Mesenchymal stem cell (in vitro differentiated cells and primary cell): ENCODE measurements at places on chromosomes 12 and 14.
A peak's percentile ranks its signal among the peaks of the same experiment; 100 is the strongest.

DNA sequence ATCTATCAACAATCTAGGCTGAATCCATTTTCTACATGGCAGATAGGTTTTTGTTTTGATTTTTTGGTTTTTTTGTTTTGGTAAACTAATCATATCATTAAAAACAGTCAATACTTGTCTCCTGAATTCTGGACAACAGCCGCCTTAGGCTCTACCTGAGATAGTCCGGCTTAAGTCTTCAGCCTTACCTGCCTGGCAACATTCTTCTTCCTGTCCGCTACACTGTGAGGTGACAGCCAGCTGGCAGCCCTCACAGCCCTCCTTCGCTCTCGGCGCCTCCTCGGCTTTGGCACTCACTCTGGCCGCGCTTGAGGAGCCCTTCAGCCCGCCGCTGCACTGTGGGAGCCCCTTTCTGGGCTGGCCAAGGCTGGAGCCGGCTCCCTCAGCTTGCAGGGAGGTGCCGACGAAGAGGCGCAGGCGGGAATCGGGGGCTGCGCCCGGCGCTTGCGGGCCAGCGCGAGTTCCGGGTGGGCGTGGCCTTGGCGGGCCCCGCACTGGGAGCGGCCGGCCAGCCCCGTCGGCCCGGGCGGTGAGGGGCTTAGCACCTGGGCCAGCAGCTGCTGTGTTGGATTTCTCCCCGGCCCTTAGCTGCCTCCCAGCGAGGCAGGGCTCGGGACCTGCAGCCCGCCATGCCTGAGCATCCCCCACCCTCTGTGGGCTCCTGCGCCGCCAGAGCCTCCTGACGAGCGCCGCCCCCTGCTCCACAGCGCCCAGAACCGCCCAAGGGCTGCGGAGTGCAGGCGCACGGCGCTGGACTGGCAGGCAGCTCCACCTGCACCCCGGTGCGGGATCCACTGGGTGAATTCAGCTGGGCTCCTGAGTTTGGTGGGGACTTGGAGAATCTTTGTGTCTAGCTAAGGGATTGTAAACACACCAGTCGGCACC lies 49.0 kb downstream of the MDGA2 start:
- DNase-seq = no peak

- no peak for DNase-seq
Measured at GRCh38 chr14:103298620-103299019, 35.4 kb upstream of the EIF5 start.

GRCh38 chr12:107513636-107514400 lies 171.8 kb upstream of the PWP1 start:
- no peak for DNase-seq

- peak; percentile 71 for DNase-seq
Measured at GRCh38 chr12:121712461-121713256, at the start of gene TMEM120B. TSS of gene TMEM120B (plus strand) at chr12:121712752. CDS start at chr12:121712896, 144 bp downstream.

GRCh38 chr14:98133806-98134205 lies 1138.2 kb downstream of the BCL11B start:
- DNase-seq = no peak

GRCh38 chr12:105091476-105092206 lies 7.4 kb upstream of the ALDH1L2 start:
- DNase-seq = no peak

GRCh38 chr12:107474639-107475539 lies 210.7 kb upstream of the PWP1 start:
- DNase-seq = no peak

- DNase-seq = no peak
Measured at GRCh38 chr14:102883554-102883953, 38.9 kb upstream of the AMN start.

DNA sequence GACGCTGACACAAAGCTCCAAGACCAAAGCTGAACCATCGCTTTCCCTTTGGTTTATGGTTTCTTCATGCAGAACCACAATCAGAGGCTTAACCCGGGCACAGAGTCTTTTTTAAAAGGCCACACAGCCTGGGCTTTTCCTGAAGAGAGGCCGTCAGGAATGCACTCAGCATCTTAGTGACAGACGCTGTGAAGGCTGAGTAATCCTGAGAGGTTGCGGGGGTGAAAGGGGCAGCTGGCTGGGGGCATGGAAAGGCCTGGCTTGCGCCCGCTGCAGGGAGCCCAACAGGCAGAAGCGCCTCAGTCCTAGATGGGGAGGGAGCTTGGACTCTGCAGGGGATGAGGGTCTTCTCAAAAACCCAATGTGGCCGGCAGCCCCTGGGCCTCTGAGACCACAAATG lies 13.6 kb downstream of the CTDSP2 start:
- peak; percentile 68 for DNase-seq

DNA sequence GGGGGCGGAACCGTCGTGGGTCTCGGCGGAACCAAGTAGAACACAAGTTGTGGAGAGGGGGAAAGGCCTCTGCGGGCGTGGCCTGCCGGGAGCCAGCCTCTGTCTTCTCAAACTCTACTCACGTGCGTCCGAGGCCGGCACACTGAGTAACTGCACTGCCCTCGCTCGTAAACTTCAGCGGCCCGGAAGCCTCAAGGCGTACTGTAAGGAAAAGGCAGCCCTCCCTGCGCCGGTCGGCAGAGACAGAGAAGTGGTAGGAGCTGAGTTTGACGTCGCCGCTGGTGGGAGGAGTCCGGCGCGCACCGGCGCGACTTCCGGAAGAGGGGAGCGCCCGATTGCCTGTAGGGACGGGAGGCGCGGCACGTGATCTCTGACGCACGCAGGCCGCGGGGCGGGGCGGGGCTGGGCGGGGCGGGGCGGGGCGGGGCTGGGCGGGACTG lies at the start of gene FBXO33:
FBXO33 (minus strand) TSS at position 255 of the 440 bp plus-strand sequence. CDS start 271 bp downstream, outside the sequence.
- DNase-seq = peak; percentile 97

- DNase-seq = peak; percentile 82
Measured at GRCh38 chr14:67986131-67986841, 166.7 kb downstream of the RAD51B start.

GRCh38 chr12:52703878-52704277 lies 554 bp upstream of the KRT77 start:
- DNase-seq = no peak

DNA sequence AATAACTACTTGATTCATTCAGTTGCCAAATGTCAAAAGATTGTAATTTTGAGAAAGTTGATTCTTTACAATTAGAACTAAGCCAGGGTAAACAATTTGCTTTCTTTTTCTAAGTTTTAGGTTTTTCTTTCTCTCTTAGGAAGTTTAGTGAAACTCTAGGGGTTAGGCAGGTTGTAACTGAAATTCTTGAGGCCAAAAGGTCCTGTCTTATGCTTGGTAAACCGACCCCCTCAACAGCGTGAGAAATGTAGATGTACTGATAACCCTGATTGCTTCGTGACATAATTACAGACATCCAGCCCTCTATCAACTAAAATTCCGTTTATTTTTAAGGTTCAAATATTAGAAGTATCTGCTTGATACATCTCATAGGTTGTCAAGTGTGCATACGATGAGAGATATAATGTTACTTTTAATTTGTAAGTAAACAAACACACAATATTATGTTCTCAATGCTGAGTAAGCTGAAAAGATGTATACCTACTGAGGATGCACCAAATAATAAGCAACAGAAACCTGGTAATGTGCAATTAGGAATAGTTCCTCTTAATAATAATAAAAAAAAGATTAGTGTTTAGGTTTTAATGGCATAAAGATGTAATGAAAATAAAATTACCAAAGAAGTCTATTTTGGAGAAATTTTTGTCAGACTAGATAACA lies 7.2 kb downstream of the FUT8 start:
- no peak for DNase-seq

DNA sequence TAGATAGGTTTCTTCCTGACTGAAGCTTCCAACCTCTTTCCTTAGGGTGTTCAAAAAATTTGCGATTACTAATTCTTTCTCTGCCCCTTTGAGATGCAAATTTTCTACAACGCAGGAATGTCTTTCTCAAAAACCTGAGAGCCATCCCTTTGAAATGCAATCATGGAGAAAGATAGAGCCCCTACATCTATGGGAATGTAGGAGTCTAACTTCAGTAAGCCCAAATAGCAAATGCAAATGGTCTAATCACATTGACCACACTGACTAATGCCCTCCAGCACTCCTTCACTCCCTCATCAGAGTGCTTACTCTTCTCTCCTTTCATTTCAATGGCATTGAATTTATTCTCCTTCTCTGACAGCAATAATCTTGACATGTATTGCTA lies 107.1 kb downstream of the SLC6A15 start:
- no peak for DNase-seq

GRCh38 chr12:56080556-56081138 lies 682 bp downstream of the ERBB3 start:
- no peak for DNase-seq

- no peak for DNase-seq
Measured at GRCh38 chr14:101600891-101601605, 39.8 kb downstream of the DIO3 start.

GRCh38 chr14:32623300-32624093 lies 294.4 kb downstream of the AKAP6 start:
- DNase-seq = peak; percentile 61

DNA sequence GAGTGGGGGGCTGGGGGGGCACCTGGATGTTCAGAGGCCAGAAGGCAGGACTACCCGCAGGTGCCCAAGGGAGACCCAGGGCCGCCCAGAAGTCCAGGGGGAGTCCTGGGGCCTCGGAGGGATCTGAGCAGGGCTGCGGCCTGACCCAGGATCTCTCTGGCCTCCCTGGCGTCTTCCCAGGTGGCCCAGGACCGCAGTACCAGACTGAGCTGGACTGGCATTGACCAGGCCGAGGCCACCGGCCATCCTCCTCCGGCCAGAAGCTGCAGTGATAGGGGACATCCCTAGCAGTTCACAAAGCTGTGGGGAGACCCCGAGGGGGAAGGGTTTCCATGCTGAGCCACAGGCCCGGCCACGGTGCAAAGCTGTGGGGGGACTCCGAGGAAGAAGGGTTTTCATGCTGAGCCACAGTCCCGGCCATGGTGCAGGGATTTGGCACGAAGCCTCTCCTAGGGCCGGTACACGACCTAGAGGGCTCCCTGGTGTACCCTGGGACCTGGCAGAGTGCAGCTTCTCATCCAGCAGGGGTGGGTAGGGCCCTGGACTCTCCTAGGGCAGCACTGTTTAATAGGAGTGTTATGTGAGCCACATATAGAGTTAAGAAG lies 24.4 kb downstream of the FBRSL1 start:
- no peak for DNase-seq

- DNase-seq = no peak
Measured at GRCh38 chr12:50520416-50521207, 15.8 kb downstream of the DIP2B start.

- no peak for DNase-seq
Measured at GRCh38 chr12:25929142-25929541, 29.3 kb upstream of the RASSF8 start.

GRCh38 chr14:100589071-100589759 lies 2.0 kb upstream of the BEGAIN start:
- no peak for DNase-seq

DNA sequence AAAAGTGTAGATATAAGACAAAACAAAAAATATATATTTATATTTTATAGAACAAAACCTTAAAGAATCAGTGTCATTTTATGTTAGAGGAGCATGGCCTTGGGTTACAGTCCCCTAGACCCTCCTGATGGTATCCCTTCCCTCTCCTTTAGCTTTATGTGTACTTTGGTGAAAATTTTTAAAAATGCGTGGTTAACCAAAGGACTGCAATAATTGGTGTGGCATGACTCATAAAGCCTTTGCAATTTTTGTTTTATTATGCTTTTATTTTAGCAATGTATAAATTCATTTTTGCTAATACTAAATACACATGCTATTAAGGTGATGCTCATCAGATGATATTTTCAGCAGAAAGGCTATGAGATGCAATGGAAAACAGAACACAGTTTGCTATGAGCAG lies 264.4 kb downstream of the SYT1 start:
- DNase-seq = no peak

GRCh38 chr14:84225268-84225667 lies 1304.7 kb upstream of the FLRT2 start:
- no peak for DNase-seq

DNA sequence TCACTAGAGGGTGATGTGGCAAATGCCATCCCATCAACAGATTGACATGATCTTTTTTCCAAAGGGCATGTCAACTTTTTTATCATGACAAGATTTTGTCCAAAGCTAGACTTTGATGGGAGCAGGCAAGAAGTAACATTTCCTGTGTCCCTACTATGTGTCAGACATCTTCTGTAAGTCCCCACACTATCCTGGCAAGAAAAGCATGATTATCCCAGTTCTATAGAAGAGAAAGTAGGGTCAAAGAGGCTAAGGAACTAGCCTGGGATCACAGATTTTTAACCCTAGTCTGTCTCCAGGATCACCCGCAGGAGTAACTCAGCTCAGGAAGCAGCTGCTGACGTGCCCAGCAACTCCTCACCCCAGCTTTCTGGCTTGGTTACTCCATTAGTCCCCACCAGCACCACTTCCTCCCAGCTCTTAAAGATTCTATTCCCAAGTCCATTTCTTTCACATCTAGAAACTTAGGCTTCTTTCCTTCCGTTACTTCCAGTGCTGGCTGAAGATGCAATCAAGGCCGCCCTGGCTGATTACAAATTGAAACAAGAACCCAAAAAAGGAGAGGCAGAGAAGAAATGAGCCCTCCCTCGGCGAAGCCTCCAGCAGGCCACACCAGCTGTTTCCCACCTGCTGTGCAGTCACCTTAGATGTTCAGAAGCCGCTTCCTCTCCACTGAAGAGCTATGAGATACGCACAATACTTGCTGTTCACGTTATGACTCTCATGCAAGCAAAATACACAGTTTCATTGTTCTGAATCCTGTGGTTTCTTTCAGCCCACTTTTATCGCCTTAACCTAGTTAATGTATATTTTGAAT lies 6.2 kb downstream of the ISCU start:
- no peak for DNase-seq

- DNase-seq = no peak
Measured at GRCh38 chr12:67671892-67672291, 23.3 kb downstream of the DYRK2 start.

- DNase-seq = peak; percentile 36
Measured at GRCh38 chr14:99564256-99564925, 39.6 kb downstream of the CCDC85C start.

GRCh38 chr12:108668542-108668941 lies 34.8 kb upstream of the SELPLG start:
- no peak for DNase-seq

- DNase-seq = no peak
Measured at GRCh38 chr14:60989599-60989998, 8.6 kb downstream of the SLC38A6 start.

DNA sequence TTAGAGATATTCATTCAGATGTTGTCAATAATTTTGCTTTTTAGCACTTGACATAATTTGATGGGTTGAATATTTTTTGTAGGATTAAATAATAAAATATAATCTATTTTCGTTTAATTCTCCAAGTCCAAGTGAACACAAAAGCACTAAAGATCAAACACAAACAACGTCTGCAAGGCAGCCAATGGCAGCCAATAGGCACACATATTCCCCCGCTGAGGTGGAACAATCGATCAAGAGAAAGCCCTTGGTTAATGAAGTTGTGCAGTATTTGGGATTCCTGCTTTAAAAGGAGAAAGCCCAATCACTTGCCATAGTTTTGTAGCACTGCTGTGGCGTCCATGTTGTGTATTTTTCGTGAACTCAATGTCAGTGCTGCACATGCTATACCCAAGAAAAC lies 1.5 kb downstream of the DHRS7 start:
- no peak for DNase-seq
